ENCODE measurements at places on chromosomes 2 and 18.

DNA sequence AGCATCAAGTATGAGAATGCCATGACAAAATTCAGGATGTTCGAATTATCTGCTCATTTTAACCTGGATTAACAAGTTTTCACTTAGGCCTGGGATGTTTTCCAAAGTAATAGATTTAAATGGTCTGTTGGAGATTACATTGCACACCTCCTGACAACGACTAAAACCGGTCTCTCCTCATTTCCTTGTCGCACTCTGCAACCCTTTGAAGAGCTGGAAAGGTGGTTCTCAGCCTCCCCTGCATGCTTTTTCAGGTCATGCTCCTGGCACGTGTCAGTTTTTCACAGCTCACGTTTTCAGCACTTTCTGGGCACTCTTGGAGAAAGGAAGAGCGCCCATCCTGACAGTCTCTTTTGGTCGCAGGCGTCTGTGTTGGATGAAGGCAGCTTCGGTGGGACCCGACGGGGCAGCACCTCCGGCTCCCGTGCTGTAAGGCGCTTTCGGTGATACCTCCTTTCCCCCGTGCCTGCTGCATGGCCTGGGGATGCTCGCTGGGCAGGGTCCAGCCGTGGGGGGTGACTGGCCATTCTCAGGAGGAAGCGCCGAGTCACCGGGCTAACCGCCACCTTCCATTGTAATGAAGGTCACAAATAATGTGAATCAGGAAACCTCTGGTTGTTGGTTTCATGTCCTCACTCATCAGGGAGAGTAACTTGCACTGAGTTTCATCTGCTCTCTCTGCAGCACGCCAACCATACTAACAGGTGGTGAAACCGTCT is 63.5 kb upstream of the RBM44 start:
- no peak for DNase-seq

GRCh38 chr18:74702950-74703349 is 105.3 kb downstream of the ZNF407 start:
- no peak for DNase-seq

DNA sequence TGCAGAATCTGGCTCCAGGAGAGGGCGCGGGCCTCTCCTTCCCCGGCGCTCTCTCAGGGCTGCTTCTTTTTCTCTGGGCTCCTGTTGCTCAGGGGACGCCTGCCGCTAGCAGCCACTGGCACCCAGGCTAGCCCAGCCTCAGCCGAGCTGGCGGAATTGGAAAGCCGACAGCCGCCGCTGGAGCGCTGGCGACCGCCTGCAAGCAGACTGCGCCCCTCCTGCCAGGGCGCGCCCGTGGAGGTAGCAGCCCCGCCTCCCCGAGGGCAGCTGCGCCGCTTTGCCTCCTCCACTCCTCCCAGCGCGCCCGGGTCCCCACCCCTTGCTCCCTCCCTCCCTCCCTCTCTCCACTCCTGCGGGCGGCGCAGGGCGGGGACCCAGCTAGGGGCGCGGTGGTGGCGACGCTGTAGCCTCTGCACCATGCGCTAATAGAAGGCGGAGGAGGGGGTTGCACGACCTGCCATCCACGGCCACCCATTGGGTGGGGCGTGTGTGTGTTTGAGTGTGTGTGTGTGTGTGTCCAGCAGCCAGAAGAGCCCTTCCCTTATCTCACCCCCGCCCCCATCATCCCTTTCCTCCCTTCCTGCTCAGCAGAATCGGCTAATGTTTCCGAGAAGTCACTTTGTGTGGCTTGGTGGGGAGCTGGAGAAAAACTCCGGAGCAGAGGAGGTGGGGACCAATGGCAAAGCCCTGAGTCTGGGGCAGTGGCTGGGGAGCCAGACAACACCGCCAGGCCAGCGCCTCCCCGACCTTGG is at the start of gene SCN9A:
Gene SCN9A, minus strand, starts transcription at position 209 of the 752 bp plus-strand sequence. CDS start 64,188 bp downstream, outside the sequence.
- DNase-seq, result peak; percentile 58

GRCh38 chr18:3060667-3061580 is 48.0 kb upstream of the LPIN2 start:
- no peak for DNase-seq

DNA sequence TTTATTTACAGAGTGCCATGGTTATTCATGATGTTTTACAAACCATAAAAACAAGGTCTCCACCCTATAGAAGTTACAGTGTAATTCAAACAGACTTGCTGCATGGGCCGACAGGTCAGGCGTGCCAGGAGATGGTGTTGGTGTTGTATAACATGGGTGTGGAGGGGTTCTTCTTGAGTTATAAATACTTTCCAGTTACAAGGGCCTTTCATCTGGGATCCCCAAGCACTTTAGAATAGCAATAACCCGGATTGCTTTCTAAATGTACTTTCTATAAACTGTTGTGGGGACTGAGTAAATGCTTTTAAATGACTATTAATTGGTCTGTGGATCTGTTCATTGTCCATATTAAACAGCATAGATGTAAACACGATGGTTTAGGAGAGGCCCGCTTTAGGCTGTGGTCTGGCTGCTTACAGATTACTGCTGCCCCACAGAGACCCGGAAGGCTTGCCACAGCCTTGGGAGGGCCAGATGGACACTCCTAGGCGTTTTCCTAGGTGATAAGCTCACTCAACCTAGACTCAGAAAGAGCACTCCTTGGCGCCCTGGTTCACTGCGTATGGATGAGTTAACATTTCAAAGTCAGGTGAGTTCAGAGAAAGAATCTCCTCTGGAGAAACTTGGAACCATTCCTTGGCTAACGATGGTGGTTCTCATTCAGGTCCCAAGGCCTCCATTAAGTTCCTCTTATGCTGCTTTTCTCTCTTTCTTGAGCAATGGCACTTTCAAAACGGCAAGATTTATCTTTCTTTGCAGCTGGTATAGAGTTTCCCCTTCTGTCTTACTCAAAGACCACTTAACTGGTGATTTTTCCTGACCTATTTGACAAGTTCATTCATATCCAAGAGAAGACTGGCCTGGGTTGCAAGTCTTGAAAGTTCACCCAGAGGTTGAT is 3.6 kb upstream of the KIAA2012 start:
- DNase-seq, result no peak

DNA sequence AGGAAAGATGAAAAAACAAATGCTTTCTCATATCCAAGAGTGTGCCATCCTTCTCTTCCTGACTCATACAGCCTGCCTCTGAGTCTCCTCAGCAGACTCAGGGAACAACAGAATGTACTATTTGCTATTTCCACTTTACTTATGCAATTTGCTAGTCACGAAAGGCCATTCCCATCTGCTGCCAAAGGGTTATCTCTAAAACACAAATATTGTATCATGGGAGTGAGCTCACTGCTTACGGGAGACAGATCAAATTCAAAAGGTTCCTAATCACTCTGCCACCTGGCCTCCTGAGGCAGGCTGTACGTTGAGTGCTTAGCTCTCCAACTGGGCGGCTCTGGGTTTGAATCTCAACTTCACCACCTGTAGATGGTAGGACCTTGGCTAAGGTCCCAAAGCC is 92.0 kb downstream of the GAREM1 start:
- no peak for DNase-seq

GRCh38 chr2:10173258-10174005 is 50.9 kb downstream of the RRM2 start:
- DNase-seq, result no peak

DNA sequence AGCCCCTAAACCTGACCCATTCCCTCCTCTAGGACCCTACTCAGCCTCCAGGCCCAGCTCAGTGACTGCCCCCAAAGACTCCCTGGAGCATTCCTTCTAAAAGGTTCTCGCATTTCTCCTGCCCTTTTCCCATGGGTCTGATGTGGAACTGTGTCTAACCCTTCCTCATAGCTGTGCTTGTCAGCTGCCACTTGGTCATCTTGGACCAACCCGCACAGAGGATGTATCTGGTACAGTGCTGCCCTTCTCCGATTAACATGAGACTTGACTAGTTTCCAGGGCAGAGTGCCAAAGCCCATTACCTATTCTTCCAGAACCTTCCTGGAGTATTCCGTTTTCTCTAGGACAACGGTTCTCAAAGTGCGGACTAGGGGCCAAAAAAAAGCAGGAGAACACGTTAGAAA is 518 bp upstream of the NFU1 start:
- no peak for DNase-seq

DNA sequence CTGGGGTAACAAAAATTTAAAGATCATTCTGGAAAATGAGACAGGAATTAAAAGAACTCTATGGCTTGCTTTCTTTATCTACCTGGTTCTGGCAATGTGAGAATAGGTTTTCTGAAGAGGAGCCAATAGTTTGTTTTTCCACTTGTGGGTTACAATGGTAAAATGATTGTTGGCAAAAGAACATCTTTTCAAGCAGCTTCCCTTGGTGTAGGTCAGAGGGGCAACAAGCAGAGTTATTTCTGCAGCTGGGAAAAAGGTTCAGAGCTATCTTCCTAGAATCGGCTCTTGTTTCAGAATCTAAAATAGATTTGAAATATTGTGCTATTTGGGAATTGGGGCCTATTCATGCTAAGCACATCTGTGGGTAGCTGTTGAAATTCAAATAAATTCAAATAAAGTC is 11.5 kb upstream of the TSPYL6 start:
- no peak for DNase-seq

GRCh38 chr2:1101982-1102590 is 151.4 kb downstream of the SNTG2 start:
- DNase-seq, result no peak

GRCh38 chr2:190627448-190628412 is 21.2 kb upstream of the NAB1 start:
- DNase-seq, result no peak

- DNase-seq, result no peak
Observed at GRCh38 chr2:239853706-239854327, 171.3 kb downstream of the NDUFA10 start.

GRCh38 chr18:61651145-61651879 is 241.5 kb downstream of the RNF152 start:
- no peak for DNase-seq

GRCh38 chr2:168920504-168921157 is 19.5 kb downstream of the G6PC2 start:
- DNase-seq, result no peak

GRCh38 chr2:10062931-10063365 is 17.3 kb downstream of the CYS1 start:
- DNase-seq, result no peak

DNA sequence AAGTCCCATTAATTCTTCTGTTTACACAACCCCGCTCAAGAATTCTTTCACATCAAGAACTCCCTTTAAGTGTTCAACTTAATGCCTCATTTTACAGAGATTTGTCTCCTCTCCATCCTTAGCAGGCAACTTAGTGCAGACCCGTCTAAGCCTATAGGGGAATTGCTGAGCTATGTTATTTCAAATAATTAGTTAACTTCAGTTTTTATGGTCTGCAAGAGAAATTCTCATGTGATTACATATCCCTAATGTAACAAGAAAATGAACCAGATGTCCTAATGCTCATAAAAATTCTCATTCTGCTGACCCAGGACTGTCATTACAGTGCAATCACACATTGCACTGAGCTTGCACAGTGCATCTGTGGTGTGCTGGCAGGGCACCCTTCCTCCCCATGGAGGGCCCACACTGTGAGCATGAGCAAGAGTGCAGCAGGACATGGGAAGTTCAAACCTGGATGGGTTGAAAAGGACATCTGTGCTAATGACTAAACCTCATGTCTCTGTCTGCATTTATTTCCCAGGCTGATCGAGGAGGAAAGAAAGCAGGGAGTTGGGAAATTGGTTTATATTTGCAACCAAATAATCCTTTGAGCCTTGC is 97.1 kb downstream of the COL5A2 start:
- no peak for DNase-seq

- no peak for DNase-seq
Observed at GRCh38 chr18:44765456-44765855, 84.8 kb downstream of the SETBP1 start.

DNA sequence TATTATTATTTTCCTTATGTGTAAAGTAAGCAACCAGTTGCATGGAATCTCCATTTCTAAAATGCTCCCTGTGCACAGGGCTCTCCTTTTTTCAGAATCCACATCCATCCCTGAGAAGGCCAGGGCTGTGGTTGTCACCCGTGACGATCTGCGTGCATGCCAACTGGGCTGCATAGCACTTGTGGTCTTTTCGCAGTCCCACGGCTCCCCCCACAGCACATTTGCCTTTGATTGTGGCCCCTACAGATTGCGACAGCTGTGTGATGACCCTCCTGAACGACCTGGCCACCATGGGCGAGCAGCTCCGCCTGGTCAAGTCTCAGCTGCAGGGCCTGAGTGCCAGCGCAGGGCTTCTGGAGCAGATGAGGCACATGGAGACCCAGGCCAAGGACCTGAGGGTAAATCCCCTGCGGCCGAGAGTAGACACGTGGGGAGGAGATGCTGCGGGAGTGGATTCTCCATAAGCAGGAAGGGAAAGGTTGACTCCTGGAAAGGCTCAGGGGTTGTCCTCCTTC is 119.8 kb upstream of the TTC39C start:
- no peak for DNase-seq

GRCh38 chr2:25938345-25938744 is 44.0 kb downstream of the KIF3C start:
- DNase-seq, result no peak

DNA sequence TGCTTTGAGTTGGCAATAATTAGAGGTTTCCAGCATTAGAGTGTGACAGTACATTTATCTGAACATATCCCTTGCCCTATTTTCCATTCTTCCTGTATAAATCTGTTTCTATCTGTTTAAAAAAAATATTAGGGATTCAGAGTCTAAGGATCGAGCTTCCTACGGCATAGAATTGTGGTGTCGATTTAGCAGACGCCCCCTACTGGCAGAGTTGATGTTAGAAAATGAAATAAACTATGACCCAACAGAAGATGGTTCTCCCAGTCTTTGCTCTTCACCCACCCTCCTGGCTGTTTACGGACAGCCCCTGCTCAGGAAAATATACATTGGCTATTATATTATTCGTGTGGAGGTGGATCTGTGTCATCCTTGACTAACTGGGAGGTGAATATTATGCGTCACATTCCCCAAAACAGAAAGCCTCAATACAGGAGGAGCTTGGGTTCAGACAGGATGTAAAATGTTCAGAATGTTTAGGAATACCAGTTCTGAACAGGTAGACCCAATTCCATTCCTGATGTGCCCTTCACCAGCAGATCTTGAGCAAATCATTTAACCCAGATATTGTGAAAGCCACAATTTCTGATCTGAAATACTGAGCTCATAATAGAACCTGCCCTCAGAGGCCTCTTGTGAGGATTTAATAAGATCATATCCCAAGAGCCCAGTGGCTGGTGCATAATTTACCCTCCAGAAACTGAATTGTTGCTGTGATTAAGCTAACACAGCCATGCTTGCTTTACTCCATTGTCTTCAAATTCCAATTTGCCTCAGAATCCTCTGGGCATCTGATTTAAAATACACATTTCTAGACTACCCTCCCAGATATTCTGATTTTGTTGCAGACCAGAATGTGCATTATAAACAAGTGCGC is 10.8 kb upstream of the ERMN start:
- DNase-seq, result peak; percentile 58

DNA sequence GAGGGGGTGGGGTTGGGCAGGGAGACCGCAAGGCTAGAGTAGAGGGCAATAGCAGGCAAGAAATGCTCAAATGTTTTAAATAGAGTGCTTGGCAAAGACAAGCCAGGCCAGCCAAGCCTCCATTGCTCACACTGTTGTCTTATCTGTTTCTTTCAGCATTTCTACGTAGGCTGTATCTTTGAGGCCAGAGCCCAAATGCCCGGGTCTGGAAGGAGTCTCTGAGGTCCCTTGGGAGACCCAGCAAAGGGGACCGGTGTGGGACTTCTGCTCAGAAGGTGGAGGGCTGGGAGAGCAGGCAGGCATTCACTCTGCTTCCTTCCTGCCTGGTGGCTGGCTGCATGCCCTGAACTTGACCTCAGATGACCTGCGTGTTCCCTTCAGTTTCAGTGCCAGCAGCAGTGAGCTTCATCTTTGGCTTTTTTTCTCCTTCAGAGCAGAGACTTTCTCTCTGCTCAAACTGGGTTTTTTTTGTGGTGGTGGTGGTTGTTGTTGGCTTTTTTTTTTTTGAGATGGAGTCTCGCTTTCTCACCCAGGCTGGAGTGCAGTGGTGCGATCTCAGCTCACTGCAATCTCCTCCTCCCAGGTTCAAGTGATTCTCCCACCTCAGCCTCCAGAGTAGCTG is 13.7 kb upstream of the TET3 start:
- DNase-seq, result no peak

- no peak for DNase-seq
Observed at GRCh38 chr18:56489893-56490292, 148.5 kb downstream of the TXNL1 start.
